ENCODE measurements at places on chromosomes 7 and 10. TPM values are rescaled to one million over a fixed set of nuclear protein-coding genes. Genes with fewer than 3 reads are reported as not detected.

ACSM6 gene
- not detected for polyA plus RNA-seq

HOXA3 gene
- 3.8 TPM for polyA plus RNA-seq

KAZALD1 gene
- 12.9 TPM for polyA plus RNA-seq

RASSF4 gene
- polyA plus RNA-seq = 13.5 TPM

H2BK1 gene
- polyA plus RNA-seq = not detected

PNLIPRP1 gene
- 0.95 TPM for polyA plus RNA-seq

IFIT1B gene
- not detected for polyA plus RNA-seq

SLC39A12 gene
- not detected for polyA plus RNA-seq

AGAP5 gene
- polyA plus RNA-seq = 5.4 TPM

WDFY4 gene
- polyA plus RNA-seq = 1.9 TPM

CCL24 gene
- 3.3 TPM for polyA plus RNA-seq

GFRA1 gene
- under 0.01 TPM for polyA plus RNA-seq

TMEM236 gene
- 0.08 TPM for polyA plus RNA-seq

RTKN2 gene
- 0.13 TPM for polyA plus RNA-seq

GRID2IP gene
- polyA plus RNA-seq = not detected

LEP gene
- 0.05 TPM for polyA plus RNA-seq

SAMD9L gene
- 4.4 TPM for polyA plus RNA-seq

TNS3 gene
- 40.5 TPM for polyA plus RNA-seq

ENTPD1 gene
- 22.2 TPM for polyA plus RNA-seq

ACSL5 gene
- polyA plus RNA-seq = 0.92 TPM

ACTL6B gene
- polyA plus RNA-seq = not detected

PAPOLB gene
- not detected for polyA plus RNA-seq

PON1 gene
- not detected for polyA plus RNA-seq

ZNF518A gene
- 5.5 TPM for polyA plus RNA-seq

UBN2 gene
- polyA plus RNA-seq = 3.4 TPM

CDK1 gene
- polyA plus RNA-seq = 3.3 TPM

GDF2 gene
- polyA plus RNA-seq = not detected

OR2A5 gene
- not detected for polyA plus RNA-seq

CNPY4 gene
- polyA plus RNA-seq = 17.2 TPM

ASZ1 gene
- not detected for polyA plus RNA-seq

CCDC172 gene
- polyA plus RNA-seq = not detected

GAD2 gene
- not detected for polyA plus RNA-seq

CALML5 gene
- polyA plus RNA-seq = not detected

GPR85 gene
- 0.49 TPM for polyA plus RNA-seq

MRLN gene
- polyA plus RNA-seq = not detected

NAT16 gene
- not detected for polyA plus RNA-seq
